ENCODE measurements at places on chromosomes 2 and 18.

DNA sequence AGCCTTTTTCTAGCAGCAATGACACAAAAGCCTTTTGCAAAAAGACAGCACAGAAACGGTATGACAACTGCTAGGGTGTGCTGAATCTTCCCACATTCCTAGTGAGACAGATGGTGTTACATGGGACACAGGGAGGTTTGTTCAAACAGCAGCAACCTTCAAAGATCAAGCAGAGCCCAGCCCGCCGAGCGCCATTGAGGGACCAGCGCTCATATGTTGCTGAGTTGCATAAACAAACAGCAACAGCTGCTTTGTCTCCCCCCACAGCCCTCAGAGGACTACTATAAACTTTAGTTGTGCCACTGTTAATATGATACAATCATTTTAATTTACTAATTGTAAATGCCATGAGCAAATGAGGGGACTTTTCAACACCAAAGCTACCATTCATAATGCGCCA, 117.7 kb downstream of the ZEB2 start:
- DNase-seq, result no peak

DNA sequence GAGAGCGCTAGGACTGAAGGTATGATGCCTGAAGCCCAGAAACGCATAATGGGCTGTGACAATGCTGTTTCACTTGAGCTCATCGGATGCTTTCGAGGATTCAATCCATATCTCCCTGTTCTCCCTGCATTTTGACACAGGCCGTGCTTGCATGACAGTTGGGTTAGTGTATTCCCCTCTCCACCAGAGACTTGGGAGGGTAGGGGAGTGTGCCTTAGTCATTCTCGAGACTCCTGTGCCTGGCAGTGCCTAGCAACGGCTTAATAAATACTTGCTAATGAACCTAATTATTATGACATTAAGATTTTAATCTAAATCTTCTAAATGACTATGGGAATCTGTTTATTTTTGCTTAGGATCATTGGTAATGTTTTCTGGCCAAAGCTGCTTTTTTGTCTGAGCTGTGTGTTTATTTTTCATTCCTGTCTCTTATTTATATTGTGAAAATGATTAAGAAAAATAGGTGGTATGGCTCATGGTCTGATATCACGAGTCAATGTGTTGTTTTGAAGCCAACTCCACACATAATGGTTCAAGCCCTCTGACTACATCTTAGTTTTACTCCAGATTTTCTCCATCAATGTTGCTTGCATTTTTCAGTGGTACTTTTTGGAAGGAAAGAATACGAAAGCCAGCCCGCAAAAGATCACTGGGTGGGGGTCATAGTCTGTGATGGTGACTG, 61.3 kb downstream of the NEDD4L start:
- DNase-seq, result no peak

DNA sequence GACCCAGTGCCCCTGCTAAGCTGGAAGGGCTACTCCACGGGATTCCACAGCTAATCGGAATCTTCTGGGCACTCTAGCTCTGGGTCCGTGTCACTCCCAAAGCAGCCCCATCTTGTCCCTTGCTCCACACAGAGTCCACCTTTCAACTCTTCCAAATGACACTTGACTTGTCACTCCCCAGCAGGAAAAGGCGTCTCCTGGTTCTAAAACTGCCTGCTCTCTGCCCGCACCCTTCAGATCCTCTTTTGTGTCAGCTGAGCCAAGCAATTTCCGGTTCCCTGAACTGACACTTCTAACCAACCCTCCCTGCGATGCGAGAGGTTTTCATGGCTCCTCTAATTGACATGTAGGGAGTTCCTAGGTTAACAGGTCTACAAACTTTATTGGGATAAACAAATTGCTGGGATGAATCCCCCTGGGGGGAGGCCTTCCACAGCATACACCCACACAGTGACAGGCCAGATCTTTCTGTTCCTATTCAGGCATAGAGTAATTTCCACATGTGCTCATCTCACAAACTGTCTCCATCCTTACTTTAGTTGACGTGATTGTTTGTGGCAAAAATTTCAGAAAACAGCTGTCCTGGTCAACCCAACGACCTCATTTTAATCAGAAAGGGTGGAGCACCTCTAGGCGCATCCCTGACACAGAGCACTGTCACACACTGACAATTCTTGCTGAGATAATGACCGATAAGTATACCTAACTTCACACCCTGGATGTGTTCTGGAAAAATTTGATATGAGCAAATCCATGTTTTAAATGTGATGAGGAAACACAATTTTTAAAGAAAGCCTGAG, 104.9 kb downstream of the RBMS1 start:
- DNase-seq, result no peak

- no peak for DNase-seq
Measured at GRCh38 chr2:168159754-168160585, 87.4 kb downstream of the STK39 start.

- DNase-seq, result no peak
Measured at GRCh38 chr2:241811201-241811951, 2.4 kb downstream of the NEU4 start.

GRCh38 chr2:11237122-11237521, 81.9 kb downstream of the SLC66A3 start:
- no peak for DNase-seq

DNA sequence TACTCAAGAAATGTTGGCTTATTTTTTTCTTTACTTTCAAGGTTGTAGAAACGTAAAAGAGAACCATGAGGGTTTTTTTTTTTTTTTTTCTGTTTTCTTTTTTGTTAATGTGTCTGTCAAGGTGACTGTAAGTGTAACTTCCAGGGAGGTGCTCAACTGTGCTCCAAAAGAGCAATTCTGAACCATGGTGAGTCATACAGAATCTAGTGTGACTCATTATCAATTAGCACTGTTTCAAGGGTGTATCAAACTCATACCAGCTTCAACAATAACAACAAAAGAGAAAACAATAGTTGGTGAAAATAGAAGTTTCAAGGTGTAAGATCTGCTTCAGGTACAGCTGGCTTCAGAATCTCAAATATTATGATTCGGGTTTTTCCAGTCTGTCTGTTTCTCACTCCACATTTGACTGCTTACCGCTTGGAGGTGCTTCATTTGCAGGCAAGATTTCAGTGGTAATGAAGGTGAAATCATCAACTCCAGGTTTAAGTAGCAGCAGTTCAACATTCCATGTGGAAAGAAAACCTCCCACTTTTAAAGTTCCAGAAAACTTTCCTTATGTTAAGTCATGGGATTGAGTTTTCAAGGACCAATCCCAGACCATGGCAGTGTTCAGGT, 850.6 kb downstream of the CNTNAP5 start:
- no peak for DNase-seq

DNA sequence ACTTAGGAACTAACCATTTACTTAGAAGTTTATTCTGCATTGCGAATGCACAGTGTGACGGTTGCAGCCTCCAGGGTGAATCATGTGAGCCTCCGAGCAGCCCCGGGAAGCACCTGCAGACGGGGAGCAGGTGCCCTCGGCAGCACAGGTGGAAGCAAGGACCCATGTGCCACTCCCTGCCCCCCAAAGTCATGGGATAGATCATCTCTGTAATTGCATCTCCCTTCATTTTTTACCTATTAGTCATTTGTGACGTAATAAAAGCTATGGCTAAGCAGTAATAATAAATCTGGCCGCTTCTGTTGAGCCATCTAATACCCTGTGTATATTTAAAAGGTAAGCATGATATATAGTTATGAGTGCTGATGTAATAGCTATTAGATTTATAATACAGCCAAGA, 97.2 kb downstream of the PTGR3 start:
- DNase-seq, result no peak

- DNase-seq, result no peak
Measured at GRCh38 chr2:75728614-75729419, 18.1 kb upstream of the GCFC2 start.

DNA sequence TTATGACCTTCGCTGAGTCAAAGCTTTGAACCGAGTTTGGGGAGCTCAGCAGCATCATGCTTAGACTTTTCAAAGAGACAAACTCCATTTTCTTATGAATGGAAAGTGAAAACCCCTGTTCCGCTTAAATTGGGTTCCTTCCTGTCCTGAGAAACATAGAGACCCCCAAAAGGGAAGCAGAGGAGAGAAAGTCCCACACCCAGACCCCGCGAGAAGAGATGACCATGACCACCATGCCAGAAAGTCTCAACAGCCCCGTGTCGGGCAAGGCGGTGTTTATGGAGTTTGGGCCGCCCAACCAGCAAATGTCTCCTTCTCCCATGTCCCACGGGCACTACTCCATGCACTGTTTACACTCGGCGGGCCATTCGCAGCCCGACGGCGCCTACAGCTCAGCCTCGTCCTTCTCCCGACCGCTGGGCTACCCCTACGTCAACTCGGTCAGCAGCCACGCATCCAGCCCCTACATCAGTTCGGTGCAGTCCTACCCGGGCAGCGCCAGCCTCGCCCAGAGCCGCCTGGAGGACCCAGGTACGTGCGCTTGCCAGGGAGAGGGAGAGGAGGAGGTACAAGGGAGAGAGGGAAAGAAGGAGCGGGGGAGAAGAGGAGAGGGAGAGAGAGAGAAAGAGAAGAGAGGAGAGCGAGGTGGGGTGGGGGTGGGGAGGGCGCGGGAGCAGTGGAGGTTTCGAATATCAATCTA, at the start of gene DLX1:
TSS of gene DLX1 (plus strand) at position 48 of the 700 bp plus-strand sequence. CDS start at position 219, 171 bp downstream.
- no peak for DNase-seq

DNA sequence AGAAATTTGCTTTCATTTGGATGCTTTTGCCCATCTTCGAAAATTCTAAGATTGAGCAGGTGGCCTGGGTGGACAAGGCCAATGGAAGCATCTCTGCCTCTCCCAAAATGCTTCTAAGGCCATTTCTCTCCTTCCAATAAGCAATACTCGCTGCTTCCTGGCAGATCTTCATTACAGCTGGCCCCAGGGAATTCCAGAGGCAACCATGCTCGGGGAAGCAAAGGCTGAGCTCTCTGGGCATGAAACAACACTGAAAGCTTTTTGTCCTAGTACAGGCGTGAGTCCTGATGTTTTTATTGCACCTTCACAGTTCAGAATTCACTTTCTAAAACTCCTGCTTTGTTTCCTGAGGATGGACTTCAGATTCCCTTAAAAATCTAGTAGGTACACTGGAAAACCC, 11.8 kb upstream of the NEDD4L start:
- DNase-seq, result no peak

GRCh38 chr18:45111502-45111848, 430.8 kb downstream of the SETBP1 start:
- DNase-seq, result no peak

GRCh38 chr2:193935114-193935513, 1721.9 kb upstream of the SLC39A10 start:
- no peak for DNase-seq

GRCh38 chr2:238487134-238487533, 60.4 kb downstream of the ASB1 start:
- DNase-seq, result no peak

- DNase-seq, result no peak
Measured at GRCh38 chr18:32469190-32469651, 1.5 kb downstream of the GAREM1 start.

GRCh38 chr2:147045113-147045512, 799.7 kb upstream of the ACVR2A start:
- DNase-seq, result no peak

DNA sequence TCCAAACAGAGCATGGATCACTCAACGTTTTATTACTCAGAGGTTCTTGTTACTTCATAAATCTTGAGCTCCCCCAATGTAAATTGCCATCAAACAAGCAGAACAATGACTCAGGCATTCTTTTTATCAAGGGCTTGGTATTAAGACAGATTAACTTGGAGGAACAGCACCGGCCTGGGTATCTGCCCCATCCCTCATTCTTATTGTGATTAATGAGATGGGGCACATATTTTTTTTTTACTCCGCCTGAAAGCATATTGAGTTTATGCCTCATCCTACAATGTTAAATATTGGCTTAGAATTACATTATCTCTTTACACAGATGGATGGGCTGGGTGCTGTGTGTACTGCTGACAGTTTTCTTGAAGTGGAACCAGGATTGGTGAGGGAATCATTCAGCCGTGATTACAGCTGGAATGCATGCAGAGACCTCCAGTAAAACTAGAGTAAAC, 387.3 kb downstream of the CLIP4 start:
- no peak for DNase-seq

DNA sequence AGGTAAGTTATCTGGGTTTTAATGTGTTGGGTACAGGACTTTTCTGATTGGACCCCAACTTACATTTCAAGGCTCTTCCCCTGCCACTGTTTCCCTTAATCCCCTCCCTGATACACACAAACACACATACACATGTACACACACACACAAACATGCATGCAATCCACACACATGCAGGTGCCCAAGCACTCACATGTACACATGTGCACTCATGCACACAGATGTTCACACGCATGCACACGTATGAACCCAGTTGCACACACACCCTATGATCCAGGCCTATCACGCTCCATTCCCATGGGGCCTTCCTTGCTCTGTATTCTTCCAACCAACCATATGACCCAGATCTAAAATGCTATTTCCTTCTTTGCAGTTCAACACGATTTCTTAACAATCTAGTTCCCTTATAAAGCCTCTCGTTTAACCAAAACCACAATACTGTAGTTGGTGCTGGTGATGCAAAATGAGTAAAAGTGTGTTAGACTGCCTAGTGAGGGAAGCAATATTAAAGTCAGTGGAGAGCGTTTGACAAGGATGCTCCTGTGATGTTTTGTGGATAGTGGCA, 11.1 kb downstream of the SERPINB8 start:
- no peak for DNase-seq

DNA sequence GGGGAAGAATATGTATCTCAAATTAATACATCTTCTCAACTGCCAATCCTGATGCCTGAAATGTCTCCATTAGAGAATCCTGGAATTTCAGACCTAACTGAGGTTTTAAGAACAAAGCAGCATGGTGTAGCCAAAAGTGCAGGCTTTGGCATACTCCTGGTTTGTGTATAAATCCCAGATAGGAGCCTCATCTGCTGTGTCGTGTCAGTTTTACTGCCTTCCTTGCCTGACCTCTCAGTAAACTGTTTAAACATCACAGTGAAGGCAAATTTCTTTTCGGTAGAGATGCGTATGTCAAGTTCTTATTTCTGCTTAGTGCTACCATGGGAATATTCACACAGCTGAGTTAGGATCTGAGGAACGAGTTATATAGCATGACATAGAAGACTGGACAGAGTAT, 7.3 kb downstream of the SCG2 start:
- DNase-seq, result no peak

GRCh38 chr2:175852879-175853615, 149.0 kb downstream of the LNPK start:
- no peak for DNase-seq

GRCh38 chr2:97664636-97664970, 759 bp upstream of the ACTR1B start:
- no peak for DNase-seq

Measured in AG09319 (cell line).